Urothelium cell line (cell line): ENCODE measurements at places on chromosomes 7 and 10.
A peak's percentile ranks its signal among the peaks of the same experiment; 100 is the strongest.

GRCh38 chr10:49585387-49585786 is 24.7 kb upstream of the SLC18A3 start:
- no peak for DNase-seq

- DNase-seq = no peak
These were observed 182.8 kb upstream of the KAT6B start for GRCh38 chr10:74643596-74643975.

GRCh38 chr10:73905256-73906020 is 5.5 kb upstream of the PLAU start:
- DNase-seq = no peak

DNA sequence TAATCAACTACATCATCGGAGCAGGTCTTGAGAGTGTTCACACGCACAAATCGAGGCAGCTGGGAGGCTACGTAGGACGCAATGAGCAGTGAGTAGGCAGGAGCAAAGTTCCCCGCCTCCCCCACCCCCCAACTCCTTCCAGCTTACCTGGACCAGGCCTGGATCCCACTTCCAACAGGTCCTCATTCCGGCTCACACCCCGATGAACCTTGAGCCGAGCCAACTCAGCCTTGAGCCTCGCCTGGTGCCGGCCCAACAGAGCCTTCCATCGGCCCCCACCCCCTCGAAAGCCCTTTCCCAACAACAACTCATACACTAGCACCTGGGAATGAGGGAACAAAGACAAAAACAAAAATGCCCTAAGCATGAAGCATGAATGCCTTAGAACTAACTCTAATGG is 1.2 kb downstream of the NSUN5 start:
- no peak for DNase-seq

GRCh38 chr10:77604063-77604462 is 33.5 kb downstream of the KCNMA1 start:
- no peak for DNase-seq

- peak; percentile 40 for DNase-seq
These were observed 4.0 kb downstream of the ITGA8 start for GRCh38 chr10:15715619-15716227.

- DNase-seq = no peak
These were observed 39.9 kb downstream of the CAMK1D start for GRCh38 chr10:12389154-12389734.

- DNase-seq = no peak
These were observed 198.0 kb downstream of the COBL start for GRCh38 chr7:51118628-51119027.

DNA sequence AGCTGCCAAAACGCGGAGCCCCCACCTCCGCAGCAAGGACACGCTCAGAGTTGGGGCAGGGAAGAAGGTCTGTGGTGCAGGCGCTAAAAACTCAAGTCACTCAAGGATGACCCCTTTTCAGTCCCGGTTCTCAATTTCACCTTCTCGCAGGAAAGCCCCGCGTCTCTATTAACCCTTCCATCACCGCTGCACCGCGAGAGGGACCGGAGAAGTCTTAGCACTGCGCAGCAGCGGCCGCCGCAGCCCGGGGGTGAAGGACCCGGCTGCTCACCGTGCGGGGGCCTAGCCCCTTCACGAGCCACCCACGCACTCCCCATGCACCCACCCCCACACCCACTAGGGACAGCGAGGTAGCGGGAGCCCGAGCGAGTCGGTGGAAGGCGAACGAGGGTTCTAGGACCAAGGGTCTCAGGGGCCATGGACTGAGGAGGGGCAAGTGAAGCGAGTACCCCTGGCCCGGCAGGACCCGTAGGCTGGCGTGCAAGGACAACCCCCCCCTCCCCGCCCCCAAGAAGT is 162.9 kb downstream of the SH3PXD2A start:
- DNase-seq = peak; percentile 39

DNA sequence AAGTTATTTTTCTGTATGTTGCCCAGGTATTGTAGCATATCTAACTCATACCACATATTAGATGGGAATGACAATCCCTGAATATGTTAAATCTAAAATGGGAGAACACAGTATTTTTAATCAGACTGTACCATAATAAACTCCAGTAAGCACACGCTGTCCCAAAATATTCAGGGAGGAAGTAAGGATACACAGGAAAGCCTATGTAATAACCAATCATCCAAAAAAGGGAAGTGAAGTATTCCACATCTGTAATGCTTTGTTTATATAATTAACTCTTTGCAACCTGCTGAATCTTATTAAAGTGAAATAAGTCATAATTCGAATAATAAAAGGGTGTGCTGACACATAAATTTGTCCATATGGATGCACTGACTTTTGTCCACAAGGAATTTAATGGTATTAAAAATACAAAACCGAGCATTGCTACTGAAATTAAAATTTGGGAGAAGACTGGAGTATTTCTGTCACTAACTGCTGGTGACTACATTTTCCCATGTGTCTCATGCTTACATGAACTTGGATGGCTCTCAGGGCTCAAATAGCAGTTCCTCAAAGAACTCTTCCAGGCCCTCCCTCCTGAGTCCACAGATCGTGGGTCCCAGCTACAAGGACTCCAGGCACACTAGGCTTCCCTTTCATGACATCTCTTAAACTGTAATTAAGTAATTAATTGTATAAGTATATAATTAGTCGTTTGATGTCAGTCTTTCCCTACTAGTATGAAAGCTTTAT is 120.6 kb downstream of the NEBL start:
- DNase-seq = no peak

- DNase-seq = no peak
These were observed 73.2 kb upstream of the GTF2I start for GRCh38 chr7:74584160-74584954.

DNA sequence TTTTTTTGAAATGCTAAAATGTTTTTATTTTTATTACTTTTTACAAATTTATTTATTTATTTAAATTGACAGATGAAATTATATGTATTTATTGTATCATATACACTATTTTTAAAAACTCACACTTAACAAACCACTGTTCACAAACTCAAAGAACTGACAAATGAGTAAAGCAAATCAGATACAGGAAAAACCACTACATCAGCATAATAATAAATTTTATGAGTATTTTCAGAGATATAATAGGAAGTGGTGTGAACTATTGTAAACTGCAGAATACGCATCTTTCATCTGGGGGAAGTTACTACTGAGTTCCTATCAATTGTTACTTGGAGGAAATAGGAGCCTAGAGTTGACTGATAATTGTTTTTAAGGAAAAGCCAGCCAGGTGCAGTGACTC is 150.7 kb downstream of the PCLO start:
- DNase-seq = no peak

- DNase-seq = no peak
These were observed 73.9 kb downstream of the KIAA1549 start for GRCh38 chr7:138907201-138907847.

DNA sequence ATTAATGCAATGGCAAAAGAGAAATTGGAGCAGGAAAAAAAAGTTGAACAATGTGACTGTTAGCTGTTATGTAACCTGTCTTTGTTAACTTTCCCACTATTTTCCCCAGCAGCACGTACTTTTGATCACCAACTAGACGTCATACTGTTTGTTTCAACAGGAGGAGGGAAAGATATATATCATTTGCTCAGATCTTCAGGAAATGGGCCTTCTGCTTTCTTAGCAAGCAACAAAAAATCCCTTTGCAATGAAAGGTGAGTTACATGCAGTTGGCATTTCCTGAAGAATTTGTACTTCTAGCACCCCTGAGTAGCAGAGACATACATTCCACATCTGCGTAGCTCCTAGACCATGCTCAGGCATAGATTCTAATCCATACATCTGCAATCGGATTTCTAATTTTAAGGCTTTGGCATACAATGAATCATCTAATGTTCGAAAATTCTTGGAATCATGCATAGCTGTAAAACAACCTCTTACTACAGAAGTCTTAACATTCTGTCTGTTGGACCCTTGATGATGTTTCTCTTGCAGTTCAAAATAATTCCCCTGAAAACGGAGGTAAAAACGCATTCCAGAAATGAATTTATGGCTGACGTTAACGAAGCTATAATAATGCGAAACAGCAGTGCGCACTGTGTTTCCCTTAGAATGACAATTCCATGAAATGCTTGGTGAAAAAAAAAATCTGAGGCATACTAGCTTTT is 286.9 kb upstream of the MGMT start:
- no peak for DNase-seq

DNA sequence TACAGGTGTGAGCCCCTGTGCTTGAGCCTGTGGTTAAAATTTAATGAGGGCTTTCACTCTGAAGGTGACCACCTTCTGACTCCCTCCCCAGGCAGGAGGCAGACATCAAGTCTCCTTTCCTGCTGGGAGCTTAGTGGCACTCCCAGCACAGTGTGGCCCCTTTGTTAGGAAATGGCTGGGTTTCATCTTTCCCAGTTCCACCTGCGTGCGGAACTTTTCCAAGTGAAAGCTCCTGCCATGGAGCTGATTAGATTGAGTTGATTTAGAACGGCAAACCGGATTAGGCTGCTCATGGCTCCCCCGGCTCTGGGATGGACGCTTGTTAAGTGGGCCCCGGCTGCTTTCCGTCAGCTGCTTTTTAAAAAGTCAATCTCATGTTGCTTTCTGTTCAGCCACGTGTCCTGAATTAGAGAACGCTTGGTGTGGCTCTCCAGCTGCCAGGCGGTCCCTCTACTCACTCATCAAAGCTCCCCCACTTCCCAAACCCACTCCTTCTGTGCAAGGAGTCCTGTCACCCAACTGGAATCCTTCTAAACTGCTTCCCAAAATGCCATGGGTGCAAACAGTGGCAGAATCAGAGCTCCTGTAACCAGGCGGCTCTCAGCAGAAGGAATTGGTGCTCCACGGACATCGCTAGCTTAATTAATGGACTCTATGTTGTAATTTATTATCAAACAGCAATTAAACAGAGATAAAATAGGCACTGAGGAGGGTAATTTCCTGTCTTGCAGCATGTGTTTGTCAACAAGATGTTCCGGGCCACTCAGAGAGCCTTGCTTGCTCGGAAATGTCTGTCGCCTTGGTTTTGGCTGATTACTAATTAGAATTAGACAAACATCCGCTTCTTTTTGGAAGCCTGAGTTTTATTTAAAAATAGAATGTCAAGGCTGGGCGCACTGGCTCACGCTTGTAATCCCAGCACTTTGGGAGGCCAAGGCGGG is 551.2 kb downstream of the GALNT17 start:
- DNase-seq = no peak

DNA sequence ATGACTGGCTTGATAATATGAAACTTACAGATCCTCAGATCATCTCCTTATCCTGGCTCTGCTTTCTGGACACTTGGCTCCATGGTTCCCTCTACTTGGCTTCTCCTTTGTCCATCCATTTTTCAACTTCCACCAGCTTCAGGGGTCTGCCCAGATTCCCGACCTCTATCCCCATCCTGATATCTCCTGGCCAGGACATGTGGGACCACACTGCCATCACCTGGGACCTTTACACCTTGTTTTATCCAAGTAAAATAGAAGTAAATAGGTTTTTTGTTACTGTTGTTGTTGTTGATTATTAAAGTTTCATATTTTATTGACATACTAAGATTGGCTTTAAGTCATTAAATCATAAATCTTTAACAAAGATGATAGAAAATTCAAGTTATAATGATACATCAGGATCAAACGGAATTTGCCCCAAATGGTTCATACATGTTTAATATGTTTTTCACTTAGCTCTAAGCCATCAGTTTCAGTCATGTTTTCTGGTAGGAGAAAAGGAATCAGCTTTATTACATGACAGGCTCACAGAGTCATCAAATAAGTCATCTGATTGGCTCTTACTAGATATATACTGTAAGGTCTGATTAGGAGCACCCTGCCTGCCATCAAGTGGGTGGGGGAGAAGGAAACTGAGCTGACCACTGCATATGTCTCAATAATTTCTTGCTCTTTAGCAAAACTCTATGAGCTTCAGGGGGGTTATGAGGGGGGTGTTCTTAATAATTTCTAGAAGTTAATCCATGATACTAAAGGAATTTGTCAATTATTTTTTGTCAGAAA is 111.5 kb upstream of the AHR start:
- DNase-seq = no peak

DNA sequence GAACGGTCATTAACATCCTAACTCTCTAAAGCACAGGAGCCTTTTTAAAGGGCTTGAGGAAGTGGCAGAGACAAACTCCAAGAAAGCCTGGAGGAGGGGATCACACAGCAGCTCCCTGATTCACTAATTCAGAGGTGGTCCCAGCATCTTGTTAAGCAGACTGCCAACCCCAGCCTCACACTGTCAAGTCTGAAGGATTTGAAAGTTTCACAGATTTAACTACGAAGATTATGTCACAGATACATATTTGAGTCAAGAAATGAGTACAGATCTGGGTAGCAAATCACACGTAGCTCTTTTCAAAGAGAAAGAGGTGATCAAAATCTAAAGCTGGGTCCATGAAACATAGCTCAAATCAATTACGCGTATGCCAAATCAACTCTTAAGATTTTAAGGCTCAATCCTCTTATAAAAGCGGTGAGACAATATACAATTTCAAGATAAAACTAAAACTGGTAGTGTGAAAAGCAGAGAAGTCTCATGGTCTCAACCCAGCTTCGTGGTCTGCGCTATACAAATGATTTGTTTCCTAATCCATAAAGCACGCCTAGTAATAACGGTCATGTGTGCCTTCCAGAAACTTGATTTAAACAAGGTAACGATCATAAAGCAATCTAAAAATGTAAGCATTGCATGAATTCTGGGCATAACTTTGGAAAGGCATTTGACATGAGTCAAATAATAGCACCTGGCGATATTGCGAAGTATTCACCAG is 229.9 kb upstream of the MKLN1 start:
- DNase-seq = no peak

- DNase-seq = no peak
These were observed 119.3 kb upstream of the TCERG1L start for GRCh38 chr10:131430716-131431412.

- no peak for DNase-seq
These were observed 10.7 kb downstream of the NCOA4 start for GRCh38 chr10:46019569-46020343.

GRCh38 chr7:37109016-37109683 is 339.5 kb downstream of the ELMO1 start:
- DNase-seq = no peak

GRCh38 chr10:95474228-95475002 is 86.8 kb downstream of the SORBS1 start:
- no peak for DNase-seq

- DNase-seq = no peak
These were observed 182.8 kb upstream of the CDC14C start for GRCh38 chr7:48741545-48741944.

- no peak for DNase-seq
These were observed 109.0 kb downstream of the SDHAF3 start for GRCh38 chr7:97226541-97226940.

GRCh38 chr7:146126767-146127509 is 10.3 kb downstream of the CNTNAP2 start:
- no peak for DNase-seq

DNA sequence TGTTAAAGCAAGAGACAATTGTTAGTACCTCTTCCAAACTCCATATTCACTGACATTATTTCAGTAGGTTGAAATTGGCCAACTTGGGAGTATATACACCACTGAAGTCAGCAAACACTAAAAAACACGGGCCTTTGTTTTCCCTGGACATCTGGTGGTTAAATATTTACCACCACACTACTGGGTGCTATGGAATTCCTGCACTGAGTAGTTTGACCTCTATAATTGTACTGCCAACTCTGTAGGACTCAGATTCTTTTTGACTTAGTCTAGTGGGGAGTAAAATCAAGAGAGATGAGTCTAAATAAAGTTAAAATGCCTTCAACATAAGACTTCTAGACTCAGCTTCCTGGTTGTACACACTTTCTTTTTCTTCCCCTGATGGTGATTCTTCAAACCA is 41.3 kb upstream of the TES start:
- DNase-seq = no peak
